NCI-H774 (cell line): ENCODE measurements at places on chromosomes 2 and 18.
A peak's percentile ranks its signal among the peaks of the same experiment; 100 is the strongest.

DNA sequence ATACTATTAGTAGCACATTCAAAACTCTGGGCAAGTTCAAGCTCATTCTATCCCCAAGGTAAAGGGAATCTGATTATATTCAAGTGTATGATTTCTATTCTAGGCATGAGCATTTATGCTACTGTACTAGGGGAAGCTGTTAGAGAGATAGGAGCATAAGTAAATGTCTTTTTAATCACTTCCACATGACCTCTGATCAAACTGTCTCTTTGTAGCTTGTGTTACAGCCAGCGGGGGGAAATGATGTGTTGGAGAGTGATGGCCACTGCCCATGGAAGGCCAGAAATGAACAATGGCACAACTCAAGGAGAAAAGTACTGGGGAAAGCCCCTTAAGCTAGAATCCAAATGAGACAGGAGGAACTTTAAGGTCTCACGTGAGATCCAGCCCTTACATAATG lies 894.9 kb upstream of the CDH2 start:
- no peak for DNase-seq

DNA sequence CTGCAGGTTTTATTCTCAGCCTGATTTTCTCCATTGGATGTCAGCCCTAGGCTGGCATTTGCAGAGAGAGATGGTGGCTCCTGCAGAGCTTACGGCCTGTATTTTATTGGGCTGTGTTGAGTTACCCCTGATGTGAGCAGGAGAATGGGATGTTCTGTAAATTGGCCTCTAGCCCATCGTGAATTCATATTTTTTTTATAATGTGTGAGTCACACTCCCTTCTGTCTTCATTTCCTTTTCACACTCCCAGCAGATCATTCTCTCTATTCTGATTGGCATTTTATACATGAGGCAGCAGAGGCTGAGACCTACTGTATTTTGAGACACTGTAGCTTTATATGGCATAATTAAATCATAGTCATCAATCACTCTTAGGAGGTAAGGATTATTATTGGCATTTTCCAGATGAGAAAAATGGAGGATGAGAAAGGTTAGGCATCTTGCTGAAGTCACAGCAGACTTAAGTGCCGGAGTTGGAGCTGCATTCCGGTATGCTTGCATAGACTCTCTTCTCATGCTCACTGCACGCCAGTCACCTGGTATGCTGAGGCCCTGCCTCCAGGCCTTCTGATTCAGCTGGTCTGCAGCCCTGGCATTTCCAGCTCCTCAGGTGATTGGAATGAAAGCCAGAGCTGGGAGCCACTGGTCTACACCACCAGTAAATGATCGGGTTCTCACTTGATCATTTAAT lies 142.4 kb downstream of the NEDD4L start:
- no peak for DNase-seq

- DNase-seq = no peak
Observed at GRCh38 chr2:201126308-201127151, 10.6 kb downstream of the CFLAR start.

DNA sequence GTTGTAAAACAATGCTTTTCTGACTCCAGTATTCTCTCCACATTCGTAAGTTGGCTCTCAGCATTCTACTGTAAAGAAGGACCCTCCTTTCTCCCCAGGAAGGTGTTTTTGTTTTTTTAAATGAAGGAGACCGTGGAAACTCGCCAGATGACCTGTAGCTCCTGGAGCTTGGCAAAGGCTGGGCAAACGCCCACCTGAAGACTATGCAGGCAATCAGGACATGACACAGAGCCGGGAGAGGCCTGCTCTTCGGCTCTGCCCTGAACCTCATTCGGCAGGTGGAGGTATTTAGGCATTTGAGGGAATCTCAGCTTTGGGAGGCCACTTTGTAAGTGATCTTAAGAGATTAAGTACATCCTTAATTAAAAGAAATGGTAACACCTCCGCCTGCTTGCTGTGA lies 17.4 kb downstream of the CASP10 start:
- DNase-seq = no peak

DNA sequence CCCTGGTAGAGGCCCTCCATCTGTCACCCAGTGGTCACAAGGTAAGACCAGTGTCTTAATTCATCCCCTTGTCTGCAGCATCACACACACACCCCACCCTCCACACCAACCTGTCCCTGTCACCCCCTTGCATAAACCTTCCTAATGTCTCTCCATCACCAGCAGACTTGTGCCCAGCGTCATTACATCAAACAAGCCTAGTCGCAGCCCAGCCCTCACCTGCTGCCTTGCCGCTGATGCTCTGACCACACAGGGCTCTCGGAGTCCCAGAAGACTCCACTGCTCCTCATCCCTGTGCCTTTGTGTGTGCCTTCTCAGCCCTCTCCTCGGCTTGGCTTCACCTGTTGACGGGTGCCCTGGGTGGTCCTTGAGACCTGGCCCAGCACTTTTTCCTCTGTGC lies 171.2 kb downstream of the GLI2 start:
- no peak for DNase-seq

- peak; percentile 64 for DNase-seq
Observed at GRCh38 chr2:119290859-119291587, 67.4 kb downstream of the STEAP3 start.

GRCh38 chr2:215619022-215619958 lies 183.4 kb upstream of the FN1 start:
- DNase-seq = peak; percentile 81

GRCh38 chr2:202377207-202377761 lies 1.2 kb downstream of the BMPR2 start:
- DNase-seq = peak; percentile 18

DNA sequence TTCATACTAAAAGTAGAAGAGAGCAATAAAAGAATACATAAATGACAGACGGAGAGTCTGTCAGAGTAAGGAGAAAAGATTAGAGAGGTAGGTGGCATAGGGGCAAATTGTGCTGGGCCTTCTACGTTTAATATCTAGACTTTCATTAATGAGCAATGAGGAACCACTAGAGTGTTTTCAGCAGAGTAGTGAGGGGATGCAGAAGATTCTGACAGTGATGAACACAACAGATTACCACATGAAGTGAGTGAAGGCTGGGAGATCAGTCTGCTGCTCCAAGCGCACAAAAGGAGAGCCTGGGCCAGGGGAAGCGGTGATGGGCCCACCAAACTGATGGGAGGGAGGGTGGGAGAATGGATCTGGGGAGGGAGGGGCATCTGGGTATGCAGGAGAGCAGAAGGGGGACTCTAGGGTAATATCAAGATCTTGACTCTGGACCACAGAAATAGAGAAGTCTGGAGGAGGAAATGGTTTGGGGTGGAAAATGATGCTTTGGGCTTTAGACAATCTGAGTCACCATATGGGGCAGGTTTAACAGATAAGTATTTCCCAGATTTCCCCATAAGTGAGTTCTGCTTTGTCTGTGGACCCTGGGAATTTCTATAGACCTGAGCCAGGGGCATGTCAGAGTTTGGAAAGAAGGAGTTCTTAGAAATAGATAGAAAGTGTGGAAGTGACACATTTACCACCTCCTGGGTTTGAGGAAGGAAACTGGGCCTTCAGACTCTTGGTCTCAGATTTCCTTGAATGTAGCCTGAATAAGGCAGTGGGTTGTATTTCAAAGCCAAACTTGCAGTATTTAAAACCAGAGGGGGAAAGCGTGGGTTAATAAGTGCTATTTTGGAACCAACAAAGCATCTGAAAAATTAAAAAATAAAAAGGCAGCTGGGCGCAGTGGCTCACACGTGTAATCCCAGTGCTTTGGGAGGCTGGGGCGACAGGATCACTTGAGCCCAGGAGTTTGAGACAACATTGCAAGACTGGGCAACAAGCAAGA lies 15.0 kb upstream of the IL1A start:
- DNase-seq = no peak

DNA sequence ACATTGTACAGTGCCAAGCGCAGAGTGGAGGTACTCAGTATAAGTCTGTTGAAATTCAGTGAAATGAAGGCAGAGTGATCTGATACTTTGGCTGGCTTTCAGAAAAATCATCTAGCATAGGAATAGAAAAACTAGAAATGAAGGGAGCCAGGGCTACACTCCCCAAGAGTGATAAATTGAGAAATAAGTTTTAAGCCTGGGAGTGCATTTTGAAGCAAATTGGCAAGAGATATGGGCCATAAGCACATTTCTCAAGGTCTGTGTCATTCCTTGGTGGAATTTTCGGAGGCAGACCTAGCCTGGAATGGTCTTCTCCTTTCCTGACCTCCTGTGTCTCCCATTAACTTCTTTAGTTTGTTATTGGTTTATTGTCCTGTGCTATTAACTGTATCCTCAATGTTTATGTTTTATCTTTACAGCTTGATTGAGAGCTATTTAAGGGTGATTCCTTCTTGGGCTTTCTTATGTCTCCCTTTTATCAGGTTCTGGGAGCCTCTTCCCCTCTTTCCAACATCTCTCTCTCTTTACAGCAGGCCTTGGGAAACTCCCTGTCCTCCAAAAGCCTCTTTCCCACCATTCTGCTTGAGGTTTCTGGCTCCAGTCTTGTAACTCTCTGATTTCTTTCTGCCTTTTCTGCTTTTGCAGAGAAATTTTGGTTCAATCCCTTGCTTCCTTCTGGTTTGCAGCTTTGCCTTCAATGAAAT lies 649.5 kb downstream of the SLC4A3 start:
- no peak for DNase-seq

- no peak for DNase-seq
Observed at GRCh38 chr2:83578405-83578804, 880.7 kb downstream of the SUCLG1 start.

- no peak for DNase-seq
Observed at GRCh38 chr2:185785156-185785555, 46.6 kb downstream of the FSIP2 start.

- no peak for DNase-seq
Observed at GRCh38 chr2:59572227-59572626, 981.2 kb downstream of the BCL11A start.

GRCh38 chr2:68367953-68368653 lies 3.0 kb downstream of the PLEK start:
- DNase-seq = no peak

DNA sequence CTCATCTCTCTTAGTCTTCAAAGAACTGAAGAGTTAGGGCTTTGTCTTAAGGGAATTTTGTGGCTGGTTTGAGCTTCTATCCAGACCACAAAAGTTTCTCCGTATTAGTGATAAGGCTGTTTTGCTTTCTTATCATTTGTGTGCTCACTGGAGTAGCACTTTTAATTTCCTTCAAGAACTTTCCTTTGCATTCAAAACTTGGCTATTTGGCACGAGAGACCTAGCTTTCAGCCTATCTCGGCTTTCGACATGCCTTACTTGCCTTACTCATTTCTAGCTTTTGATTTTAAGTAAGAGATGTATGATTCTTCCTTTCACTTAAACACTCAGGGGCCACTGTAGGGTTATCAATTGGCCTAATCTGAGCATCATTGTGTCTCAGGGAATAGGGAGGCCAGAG lies 29.9 kb downstream of the HDHD2 start:
- no peak for DNase-seq

- DNase-seq = no peak
Observed at GRCh38 chr2:126652323-126652891, 3.6 kb upstream of the GYPC start.

DNA sequence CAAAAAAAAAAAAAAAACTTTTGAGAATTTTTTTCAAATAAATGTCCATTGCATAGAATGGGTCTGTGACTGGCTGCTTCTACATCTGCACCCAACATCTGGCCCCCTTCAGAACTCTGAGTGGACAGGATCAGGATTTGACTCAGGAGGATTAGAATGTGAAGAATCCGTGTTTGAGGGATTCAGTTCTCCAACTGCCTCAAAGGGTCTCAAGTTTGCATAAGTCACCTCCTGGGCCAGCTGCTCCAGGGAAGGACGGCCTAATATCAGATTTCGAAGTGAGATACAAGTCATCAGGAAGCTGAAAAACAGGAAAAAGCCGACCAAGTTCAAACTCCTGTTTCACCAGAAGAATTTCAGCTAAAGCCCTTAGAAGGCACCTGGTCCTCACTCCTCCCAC lies 10.9 kb downstream of the MAT2A start:
- DNase-seq = no peak

- DNase-seq = no peak
Observed at GRCh38 chr2:126858436-126858835, 40.3 kb upstream of the TEX51 start.

DNA sequence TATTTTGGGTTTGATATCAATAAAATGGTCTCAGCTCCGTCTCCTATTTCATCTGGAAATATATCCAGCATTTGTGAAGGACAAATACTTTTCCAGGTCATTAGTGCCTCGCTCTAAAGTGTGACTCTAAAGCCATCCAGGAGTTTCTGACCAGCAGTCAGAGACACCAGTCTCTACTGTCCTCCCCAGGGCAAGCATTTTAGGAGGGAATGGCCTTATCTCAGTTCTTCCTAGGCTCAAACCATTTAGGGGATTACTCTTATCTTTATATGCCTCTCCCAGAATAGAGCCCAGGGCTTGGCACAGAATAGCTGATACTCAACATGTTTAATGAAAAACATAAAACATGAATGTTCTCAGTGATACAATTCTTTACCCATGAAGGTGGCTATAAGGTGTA lies 187.6 kb downstream of the NAPG start:
- DNase-seq = no peak

DNA sequence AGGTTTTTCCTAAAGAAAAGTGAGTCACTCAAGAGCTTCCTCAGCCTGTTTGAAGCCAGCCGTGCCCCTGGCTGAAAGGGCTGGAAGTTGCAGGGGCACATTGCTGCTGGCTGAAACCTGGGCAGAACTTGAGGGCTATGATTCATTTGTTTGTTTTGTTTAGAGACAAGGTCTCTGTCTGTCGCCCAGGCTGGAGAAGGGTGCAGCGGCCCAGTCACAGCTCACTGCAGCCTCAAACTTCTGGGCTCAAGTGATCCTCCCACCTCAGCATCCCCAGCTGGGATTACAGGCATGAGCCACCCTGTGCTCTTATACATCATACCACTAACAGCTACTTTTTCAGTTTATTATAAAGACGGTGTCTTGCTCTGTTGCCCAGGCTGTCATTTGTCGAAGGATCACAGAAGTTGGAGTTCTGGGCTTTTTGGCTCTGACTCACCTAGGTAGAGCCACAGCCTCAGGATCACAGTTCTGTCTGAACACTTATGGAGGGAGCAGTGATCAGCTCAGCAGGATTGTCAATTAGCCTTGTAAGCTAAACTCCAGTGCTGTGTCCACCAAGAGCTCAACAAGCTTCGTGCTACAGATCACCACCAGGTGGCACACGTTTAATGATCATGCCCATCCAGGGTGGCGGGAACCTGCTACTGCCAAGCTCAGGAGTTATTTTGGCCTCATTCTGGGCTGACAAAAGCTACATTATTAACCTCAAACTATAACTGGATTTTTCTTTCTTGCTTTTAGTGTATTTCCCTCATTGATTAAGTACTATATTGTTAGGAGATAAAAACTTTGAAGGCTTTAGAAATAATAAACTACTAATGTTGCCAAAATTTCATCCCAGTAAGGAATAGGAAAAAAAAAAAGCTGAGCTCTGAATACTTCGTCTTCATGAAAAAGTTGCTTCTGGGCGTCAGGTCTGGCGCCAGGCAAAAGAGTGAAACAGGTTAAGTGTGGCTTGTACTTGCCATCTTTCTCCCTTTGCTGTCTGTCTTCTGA lies 57.9 kb downstream of the ARHGEF33 start:
- DNase-seq = peak; percentile 73
